ENCODE measurements at places on chromosomes 11 and 22.

- no peaks in the 10 kb centered on the region for H3K36me3 ChIP-seq
- no peaks in the 10 kb centered on the region for H3K4me1 ChIP-seq
- DNase-seq = no peak
- H3K4me3 ChIP-seq = no peak overlapping the region
- peaks cover under 1% of the 10 kb centered on the region for H3K27me3 ChIP-seq
Measured at GRCh38 chr11:11532574-11532973, 89.2 kb downstream of the GALNT18 start.

- H3K36me3 ChIP-seq = no peaks in the 10 kb centered on the region
- H3K4me1 ChIP-seq = peaks cover 19% of the 10 kb centered on the region
- H3K27ac ChIP-seq = no peak overlapping the region
- no peak overlapping the region for H3K4me3 ChIP-seq
Measured at GRCh38 chr11:59224351-59224928, 11.7 kb upstream of the MPEG1 start.

GRCh38 chr11:65891219-65892136, 1.0 kb downstream of the CCDC85B start:
- peak overlapping the region; percentile 98 for H3K4me3 ChIP-seq
- peaks cover 77% of the 10 kb centered on the region for H3K4me1 ChIP-seq
- no peaks in the 10 kb centered on the region for H3K27me3 ChIP-seq
- peaks cover 38% of the 10 kb centered on the region for H3K36me3 ChIP-seq
- DNase-seq = peak; percentile 60

- peaks cover 23% of the 10 kb centered on the region for H3K36me3 ChIP-seq
- H3K4me3 ChIP-seq = peak overlapping the region; percentile 59
- peak; percentile 63 for DNase-seq
- H3K27me3 ChIP-seq = no peaks in the 10 kb centered on the region
Measured at GRCh38 chr11:12150831-12151382, 40.5 kb downstream of the MICAL2 start.

- DNase-seq = no peak
- peaks cover 31% of the 10 kb centered on the region for H3K4me1 ChIP-seq
- no peaks in the 10 kb centered on the region for H3K27me3 ChIP-seq
- no peaks in the 10 kb centered on the region for H3K36me3 ChIP-seq
Measured at GRCh38 chr22:40081662-40082061, 86.9 kb downstream of the FAM83F start.

GRCh38 chr11:111766834-111767142, 599 bp upstream of the PPP2R1B start:
- H3K4me1 ChIP-seq = peaks cover 34% of the 10 kb centered on the region
- H3K4me3 ChIP-seq = peak overlapping the region; percentile 97
- peak; percentile 21 for DNase-seq
- H3K36me3 ChIP-seq = peaks cover 25% of the 10 kb centered on the region
- no peaks in the 10 kb centered on the region for H3K27me3 ChIP-seq

DNA sequence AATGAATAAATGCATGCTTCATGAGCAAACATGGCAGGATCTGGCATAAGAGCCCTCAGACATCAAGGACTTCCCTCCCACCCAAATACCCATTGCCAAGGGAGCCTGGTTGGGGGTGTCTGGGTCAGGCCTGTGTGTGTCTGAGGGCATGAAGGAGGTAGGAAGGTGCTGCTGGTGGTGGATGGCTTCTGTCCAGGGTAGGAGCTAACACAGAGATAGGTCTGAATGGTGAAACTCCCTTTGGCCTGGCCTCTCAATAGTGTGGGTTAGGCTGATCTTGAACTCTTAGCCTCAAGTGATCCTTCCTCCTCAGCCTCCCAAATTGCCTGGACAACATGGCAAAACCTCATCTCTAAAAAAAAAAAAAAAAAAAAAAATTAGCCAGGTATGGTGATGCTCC, 2.8 kb downstream of the AMPD3 start:
- peaks cover 23% of the 10 kb centered on the region for H3K36me3 ChIP-seq
- H3K4me1 ChIP-seq = peaks cover 74% of the 10 kb centered on the region
- peak overlapping the region; percentile 91 for H3K4me3 ChIP-seq
- no peak for DNase-seq
- H3K27me3 ChIP-seq = no peaks in the 10 kb centered on the region
- H3K27ac ChIP-seq = peak overlapping the region; percentile 70

DNA sequence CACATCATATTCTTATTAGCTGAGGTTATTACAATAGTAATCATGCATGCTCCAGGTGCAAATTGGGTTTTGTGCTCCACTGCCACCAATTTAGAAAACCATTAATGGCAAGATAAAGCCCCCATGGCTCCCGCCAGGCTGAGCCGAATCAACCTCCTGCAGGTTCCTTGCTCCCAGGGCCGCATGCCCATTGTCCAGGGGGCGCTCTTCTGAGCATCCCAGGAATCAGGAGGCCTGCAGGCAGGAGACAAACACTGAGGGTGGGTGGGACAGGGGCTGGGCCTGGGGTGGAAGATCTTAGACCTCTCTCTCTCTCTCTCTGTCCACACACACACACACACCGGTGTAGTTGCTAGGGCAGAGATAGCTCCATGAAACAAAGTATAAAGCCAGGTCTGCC, 57.4 kb downstream of the BUD13 start:
- H3K4me1 ChIP-seq = no peaks in the 10 kb centered on the region
- DNase-seq = no peak
- H3K36me3 ChIP-seq = no peaks in the 10 kb centered on the region
- no peak overlapping the region for H3K4me3 ChIP-seq

GRCh38 chr11:121553389-121553788, 100.6 kb upstream of the SORL1-AS1 start:
- no peak overlapping the region for H3K4me3 ChIP-seq
- no peak overlapping the region for H3K27ac ChIP-seq
- H3K4me1 ChIP-seq = peaks cover 24% of the 10 kb centered on the region
- H3K27me3 ChIP-seq = no peaks in the 10 kb centered on the region

DNA sequence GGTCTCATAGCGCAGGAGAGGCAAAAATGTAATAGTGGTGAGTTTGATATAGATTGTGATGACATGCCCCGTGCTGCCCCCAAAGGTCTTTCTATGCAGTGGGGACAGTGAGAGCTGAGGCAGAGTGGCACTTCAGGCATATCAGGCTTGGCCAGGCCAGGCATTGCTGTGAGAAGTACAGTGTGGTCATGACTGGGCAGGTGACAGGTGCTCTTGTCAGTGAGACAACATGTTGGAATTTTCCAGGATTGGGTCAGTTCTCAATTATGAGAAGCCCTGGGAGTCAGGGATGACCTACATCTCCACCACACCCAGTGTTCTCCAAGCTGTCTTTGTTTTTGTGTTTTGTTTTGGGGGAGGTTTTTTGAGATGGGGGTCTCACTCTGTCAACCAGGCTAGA, 3.7 kb downstream of the SNAP29 start:
- no peaks in the 10 kb centered on the region for H3K27me3 ChIP-seq
- DNase-seq = no peak
- peaks cover 34% of the 10 kb centered on the region for H3K4me1 ChIP-seq
- no peak overlapping the region for H3K27ac ChIP-seq
- peaks cover 5% of the 10 kb centered on the region for H3K36me3 ChIP-seq
- H3K4me3 ChIP-seq = no peak overlapping the region

DNA sequence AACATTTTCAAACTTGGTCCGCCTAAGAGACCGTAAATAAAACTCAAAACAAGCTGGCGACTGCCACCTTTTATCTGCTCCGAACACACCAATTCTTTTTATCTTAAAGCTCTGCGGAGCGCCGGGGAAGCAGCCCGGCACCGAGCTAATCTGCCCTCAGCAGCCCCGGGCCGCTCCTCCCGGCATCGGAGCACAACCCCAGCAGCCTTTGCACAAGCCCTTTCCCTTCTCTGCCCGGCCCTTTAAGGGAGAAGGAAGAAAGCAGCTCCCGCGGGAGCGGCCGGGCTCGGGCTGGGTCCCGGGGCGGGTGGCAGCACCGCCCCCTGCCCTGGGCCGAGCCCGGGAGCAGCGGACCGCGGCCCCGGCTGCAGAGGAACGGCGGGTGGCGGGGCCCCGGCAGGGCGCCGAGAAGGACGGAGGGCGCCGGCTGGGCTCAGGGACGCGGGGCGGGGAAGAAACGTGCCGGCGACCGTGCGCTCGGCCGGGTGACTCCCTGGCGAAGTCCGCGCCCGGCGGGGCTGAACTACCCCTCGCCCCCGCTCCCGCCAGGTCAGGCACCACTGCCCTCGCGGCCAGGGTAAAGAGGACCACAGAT, 133.6 kb upstream of the C11orf58 start:
- H3K36me3 ChIP-seq = peaks cover 4% of the 10 kb centered on the region
- H3K4me3 ChIP-seq = peak overlapping the region; percentile 76
- H3K4me1 ChIP-seq = peaks cover 25% of the 10 kb centered on the region
- no peak overlapping the region for H3K27ac ChIP-seq

DNA sequence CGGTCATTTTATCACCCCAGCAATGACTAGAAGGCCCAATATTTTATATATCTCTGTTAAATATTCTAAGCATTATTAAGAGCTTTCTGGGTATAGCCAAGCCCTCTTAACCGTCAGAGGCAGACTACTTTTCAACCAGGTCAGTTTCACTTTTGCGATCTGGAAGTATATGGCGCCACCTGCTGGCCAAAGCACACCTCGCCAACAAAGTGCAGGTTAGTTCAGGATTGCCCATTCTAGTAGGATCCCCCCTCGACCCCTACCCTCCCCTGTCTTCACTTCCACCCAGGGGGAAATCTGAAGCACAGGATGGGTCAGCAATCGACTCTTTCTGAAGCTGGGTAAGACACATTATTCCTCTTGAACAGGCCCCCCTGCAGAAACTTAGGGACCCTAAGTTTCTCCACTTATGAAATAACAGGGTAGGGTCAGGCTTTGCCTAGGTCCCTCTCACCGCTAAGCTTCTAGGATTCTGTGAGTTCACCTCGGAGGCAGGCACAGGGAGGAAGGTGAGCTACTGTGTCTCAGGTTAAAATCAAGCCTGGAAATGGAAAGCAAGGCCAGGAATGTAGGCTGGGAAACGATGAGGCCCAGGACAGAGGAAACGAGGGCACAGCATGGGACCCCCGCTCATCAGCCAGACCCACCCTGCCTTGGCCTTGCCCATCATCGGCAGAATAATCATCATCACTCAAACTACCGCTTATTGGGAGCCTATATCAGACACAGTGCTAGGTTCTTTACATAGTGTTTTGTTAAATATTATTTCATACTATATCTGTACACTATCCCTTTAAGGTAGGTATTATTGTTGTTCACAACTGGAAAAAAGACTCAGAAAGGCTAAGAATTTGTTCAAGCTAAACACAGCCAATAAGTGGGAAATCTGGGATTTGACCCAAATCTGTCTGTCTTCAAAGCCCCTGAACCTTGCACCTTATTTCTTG, 35.6 kb downstream of the KCNJ1 start:
- peak; percentile 89 for DNase-seq
- H3K36me3 ChIP-seq = no peaks in the 10 kb centered on the region
- H3K4me3 ChIP-seq = peak overlapping the region; percentile 56

DNA sequence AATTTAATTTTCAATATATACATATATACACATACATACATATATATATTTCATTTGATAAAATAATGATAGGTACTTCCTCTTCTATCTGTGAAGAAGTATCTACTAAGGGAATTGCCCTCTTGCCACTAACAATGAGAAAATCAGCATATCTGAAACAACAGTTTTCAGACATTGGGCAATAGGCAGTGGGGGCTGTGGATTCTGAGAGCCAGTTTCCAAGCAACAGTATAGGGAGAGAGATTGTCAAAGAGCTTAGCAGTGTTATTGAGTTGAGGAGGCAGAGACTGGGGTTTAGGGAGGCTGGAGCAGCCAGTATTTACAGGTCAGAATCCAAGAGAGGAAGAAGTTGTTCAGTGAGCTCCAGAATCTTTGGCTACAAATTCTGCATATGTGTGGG, 119.3 kb downstream of the ARFGAP2 start:
- H3K4me3 ChIP-seq = no peak overlapping the region
- no peak for DNase-seq
- peaks cover 5% of the 10 kb centered on the region for H3K4me1 ChIP-seq
- H3K27me3 ChIP-seq = no peaks in the 10 kb centered on the region
- H3K36me3 ChIP-seq = peaks cover 26% of the 10 kb centered on the region

DNA sequence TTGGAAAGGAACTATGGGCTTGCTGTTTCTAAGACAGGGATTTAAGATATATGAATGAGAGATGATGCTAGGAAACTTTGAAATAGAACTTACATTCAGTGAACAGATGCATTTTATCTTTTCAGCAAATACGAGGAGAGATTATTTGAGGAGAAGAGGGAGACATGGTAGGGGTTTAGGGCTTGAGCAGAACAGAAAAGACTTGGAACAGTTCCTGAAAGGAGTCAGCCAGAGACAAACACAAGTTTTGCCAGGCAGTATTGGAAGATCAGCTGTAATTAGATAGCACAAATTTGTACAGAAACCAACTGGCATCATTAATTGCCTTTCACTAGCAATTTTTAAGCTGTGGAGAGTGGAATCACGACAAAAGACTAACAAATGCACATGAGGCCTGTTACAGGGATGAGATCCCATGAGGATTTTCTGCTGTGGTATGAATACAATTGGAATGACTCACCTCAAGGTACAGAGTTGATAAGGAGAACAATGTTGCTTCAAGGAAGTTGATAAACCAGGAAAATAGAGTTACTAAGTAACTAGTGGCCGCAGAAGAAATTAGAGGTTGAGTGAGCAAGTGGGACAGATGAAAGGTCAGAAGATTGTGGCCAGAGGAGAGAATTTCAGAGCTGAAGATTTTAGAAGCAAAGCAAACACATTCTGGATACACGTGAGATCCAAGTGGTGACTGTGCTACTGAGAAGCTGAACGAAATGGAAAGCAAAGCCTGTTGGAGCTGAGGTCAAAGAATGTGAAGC, 67.9 kb downstream of the CYB5R2 start:
- DNase-seq = no peak
- H3K36me3 ChIP-seq = no peaks in the 10 kb centered on the region
- H3K4me1 ChIP-seq = no peaks in the 10 kb centered on the region
- H3K4me3 ChIP-seq = no peak overlapping the region

DNA sequence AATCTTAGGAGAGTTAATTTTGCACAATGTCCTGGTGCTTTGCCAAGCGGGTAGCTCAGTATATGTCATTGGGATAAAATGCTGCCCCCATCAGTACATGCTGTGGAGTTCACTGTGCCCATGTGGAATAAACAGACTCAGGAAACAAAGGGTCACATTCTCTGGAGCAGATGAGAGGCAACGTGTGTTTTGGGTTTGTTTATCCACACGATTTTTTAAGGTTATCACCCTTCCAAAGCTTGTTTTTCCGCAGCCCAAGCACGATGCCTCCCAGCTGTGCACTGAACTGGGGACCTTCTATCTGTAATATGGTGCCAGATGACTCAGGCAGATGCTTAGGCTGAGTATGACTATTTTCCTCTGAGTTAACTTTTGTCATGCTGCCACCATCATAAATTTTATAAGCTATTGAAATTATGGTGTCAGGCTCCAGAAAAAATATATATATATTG, 6.5 kb downstream of the OR4D6 start:
- no peaks in the 10 kb centered on the region for H3K36me3 ChIP-seq
- peaks cover 19% of the 10 kb centered on the region for H3K27me3 ChIP-seq
- DNase-seq = no peak
- H3K4me3 ChIP-seq = no peak overlapping the region
- no peaks in the 10 kb centered on the region for H3K4me1 ChIP-seq

- DNase-seq = no peak
- peaks cover 99% of the 10 kb centered on the region for H3K36me3 ChIP-seq
- no peaks in the 10 kb centered on the region for H3K27me3 ChIP-seq
- H3K27ac ChIP-seq = peak overlapping the region; percentile 100
- peaks cover 75% of the 10 kb centered on the region for H3K4me1 ChIP-seq
- peak overlapping the region; percentile 99 for H3K4me3 ChIP-seq
Measured at GRCh38 chr11:93736129-93736528, 5.2 kb downstream of the TAF1D start.
